Left cardiac atrium (tissue), 4 donors: ENCODE measurements at places on chromosomes 4 and X. TPM values are rescaled to one million over a fixed set of nuclear protein-coding genes. Genes with fewer than 3 reads are reported as not detected.

SYNPO2 gene
- total RNA-seq, result 67.6 TPM

GABRB1 gene
- 2.5 TPM for total RNA-seq

PPP1R3F gene
- 22.5 TPM for total RNA-seq

PCDH18 gene
- total RNA-seq, result 21.1 TPM

CRMP1 gene
- 0.44 TPM for total RNA-seq

HMGN5 gene
- total RNA-seq, result 4.1 TPM

DNA sequence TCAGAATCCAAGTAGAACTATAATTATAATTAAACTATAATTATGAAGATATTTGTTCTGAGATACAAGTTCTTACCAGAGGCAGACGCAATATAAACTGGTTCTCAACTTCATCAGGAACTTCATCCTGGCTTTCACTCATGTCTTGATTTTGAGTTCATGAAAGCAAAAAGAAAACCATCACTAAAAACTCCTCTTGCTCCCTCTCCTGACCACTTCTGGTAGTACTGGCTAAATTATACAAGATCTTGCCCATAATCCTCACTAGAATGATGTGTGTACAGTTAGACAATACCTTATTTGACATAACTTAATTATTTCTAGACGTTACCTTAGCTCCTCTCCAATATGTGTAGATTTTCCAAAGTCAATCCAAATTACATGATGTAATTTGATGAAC is 3.7 kb downstream of the TAF7L start:
- no peak for DNase-seq

- no peak for DNase-seq
Observed at GRCh38 chr4:123553279-123553678, 156.7 kb downstream of the SPRY1 start.

GRCh38 chr4:54909961-54910360 is 215.4 kb downstream of the KDR start:
- no peak for DNase-seq

GRCh38 chrX:1555370-1555769 is 18.4 kb upstream of the P2RY8 start:
- no peak for DNase-seq

DNA sequence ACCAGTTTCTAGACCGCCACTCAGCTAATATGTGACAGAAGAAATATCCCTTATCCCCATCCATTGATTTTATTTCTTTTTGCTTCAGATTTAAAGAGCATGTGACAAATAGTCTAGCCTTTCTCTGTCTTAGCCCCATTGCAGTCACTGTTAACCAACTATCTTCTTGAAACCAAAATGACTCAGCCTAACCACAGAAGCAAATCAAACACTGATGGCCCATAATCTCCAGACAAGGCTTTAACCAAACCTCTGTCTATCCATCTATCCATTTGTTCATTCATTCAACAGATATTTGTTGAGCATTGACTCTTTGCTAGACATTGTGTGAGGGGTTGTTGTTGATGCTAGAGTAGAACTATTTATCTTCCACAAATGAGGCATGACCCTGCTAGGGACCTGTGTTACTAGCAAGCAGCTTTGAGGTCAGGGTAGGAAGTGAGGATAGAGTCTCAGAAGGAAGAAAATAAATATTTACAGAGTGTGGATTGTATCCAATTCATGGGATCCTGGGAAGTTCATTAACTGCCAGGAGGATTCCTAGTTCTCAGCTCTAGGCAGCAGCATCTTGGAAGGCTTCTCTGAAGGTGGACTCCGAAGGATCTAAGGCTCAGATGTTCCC is 22.5 kb downstream of the HNRNPH2 start:
- no peak for DNase-seq

- DNase-seq, result no peak
Observed at GRCh38 chr4:55438314-55438713, 42.6 kb downstream of the TMEM165 start.

DNA sequence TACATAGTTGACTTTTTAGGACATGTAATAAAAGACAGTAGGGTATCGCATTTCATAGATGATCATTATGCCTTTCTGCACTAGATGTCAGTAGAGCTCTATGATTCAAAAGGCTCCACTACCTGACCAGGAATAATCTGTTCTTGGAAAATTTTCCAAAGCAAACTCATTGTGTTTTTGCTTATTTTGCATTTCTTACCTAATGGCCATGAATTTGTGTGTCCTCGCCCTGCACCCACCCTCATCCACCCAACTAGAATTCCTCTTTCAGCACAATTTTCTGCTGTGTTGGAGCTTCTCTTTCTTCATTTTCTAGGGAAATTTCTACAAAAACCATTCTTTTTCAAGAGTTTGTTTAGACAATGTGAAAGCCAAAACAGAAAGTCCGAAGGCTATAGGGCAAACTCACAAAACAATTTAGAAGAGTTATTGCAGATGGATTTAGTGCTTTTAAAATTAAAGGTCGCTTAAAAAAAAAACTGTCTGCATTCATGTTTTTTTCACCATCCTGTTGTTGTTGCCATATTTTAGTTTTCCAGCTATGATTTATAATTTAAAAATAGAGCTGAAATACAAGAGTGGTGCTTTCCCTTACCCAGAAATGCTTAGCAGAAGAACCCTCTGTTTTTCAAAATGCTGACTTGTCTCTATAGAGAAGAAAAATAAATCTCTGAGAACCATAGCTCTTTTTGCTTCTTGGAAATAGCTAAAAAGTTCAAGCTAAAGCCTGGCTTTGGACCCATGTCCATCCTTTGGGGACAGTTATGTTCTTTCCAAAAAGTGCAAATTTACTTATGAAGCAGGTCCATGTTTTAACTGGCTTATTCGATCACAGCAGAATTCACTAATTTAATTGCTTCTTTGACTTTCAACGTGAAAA is 183.7 kb downstream of the SPATA18 start:
- no peak for DNase-seq

- no peak for DNase-seq
Observed at GRCh38 chrX:23802431-23802830, 19.5 kb downstream of the SAT1 start.

DNA sequence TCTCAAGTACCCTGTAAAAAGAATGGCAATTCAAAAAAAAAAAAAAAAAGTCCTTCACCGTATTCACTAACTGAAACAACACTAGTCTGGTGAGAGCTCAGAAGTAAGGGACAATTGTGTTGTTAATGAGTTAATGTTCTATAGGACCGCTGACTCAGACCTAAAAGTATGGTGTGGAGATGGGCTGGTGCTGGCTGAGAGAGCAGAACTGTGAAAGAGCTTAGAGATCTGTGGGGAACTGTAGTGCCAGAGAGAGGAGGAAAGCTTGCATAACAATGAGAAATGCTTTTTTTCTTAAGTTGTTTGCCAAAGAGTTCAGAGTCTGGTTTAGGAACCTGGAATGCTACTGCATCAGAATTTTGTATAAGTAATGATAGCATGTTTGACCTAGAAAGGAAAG is 65.1 kb downstream of the LHFPL1 start:
- no peak for DNase-seq

GRCh38 chr4:180999217-180999616 is 1244.0 kb upstream of the TENM3 start:
- no peak for DNase-seq
